Stimulated activated CD4-positive, alpha-beta T cell treated with anti-CD3 and anti-CD28 coated beads, Interleukin-1b, Interleukin-23, amount 100 ng/mL, for 24 hours (primary cell): ENCODE measurements at places on chromosomes 12 and 14.

DNA sequence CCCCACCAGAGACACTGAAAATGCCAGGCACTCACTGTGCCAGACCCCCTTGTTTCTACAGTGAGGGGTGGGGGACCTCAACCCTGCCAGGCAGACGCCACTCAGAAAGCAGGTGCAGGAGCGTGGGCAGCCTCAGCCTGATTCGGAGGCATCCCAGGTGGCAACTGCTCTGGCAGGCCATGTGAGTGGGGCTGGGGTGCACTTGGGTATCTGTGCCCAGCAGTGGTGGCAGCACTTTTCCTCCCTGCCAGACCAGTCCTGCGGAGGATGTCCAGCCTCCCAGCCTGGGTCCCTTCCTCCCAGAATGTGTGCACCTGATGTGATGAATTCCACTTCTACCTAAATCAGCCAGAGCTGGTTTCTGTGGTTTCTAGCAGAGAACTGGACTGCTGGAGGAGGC, 13.4 kb upstream of the TTC7B start:
- no peak for DNase-seq

DNA sequence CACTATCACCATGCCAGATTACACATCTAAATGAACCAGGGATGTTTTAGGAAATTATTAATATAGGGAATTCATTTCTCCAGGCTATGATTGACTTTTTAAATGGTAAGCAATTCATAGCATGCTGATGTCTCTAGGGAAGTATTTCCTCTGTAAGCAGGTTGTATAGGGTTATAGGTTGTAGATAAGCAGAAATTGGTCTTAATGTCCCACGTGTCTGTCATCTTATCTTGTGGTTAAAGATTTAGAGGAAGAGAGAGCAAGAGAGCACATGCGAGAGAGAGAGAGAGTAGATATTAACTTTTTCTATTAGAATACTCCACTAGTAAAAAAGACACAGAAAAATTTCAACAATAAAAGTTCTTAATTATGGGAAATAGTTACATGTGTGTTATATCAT, 32.6 kb downstream of the TRHDE start:
- no peak for DNase-seq

- no peak for DNase-seq
These were observed 2.1 kb downstream of the ITGA5 start for GRCh38 chr12:54416687-54417603.

- no peak for DNase-seq
These were observed 21.8 kb downstream of the MGAT4C start for GRCh38 chr12:86234316-86234855.

DNA sequence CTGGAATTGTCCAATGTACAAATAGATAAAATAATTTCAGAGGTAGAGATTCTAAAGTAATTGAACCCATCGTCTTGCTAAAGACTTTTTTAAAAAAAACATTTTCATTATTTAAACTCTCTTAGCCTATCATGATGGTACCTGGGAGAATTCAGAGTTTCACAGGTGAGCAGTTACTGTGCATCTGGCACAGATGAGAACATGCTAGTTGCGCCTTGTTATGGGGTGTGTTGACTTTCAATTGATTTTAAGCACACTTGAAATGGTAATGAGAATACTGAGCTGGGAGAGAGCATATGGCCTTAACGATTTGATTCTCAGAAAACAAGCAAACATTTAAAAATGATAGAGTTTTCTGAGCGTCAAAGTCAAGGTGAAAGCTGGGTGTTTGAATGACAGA, 66.6 kb downstream of the FLRT2 start:
- no peak for DNase-seq

DNA sequence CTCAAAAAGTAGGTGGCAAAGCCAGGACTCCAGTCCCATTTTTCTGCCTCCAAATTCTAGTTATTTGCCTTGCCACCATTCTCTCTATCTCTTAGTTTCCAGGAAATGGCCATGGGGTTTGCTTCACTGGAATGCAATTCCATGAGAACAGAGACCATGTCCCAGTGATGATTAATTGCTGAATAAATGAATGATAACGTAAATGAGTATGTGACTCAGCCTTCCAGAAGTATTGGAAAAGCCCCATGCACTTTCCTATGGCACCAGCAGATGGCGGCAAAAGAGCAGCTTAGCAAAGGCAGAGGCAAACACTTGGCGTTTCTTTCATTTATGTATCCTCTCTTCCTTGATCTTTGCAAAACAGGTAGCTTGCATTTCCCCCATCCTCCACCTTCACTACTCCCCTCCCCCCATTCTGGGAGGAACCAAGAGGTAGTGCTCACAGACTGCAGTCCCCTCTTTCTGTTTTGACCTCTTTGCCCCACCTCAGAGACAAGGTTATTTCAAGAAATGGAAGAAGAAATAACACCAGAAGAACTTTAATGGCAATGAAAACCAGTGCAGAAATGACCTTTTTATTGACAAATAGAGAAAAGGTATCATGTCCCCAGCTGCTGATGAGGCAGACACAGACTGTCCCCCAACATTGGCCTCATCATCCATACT, 21.3 kb downstream of the TBX3 start:
- DNase-seq: peak; percentile 37

DNA sequence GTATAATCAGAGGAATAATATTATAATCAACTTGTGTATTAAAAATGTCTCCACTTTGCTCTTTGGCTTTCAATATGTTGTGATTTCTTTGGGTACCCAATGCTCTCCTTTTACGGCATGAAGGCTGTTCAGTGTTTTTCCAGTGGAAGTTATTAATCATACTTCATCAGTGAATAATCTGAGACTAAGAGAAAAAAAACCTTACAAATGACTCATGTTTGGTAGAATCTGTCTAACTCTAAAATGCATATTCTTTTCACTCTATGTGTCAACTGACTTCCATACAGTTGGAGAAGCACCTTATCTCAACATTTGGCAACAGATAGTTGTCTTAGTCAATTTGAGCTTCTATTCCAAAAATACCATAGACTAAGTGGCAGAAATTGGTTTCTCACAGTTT, 82.2 kb downstream of the PTPRO start:
- DNase-seq: no peak

DNA sequence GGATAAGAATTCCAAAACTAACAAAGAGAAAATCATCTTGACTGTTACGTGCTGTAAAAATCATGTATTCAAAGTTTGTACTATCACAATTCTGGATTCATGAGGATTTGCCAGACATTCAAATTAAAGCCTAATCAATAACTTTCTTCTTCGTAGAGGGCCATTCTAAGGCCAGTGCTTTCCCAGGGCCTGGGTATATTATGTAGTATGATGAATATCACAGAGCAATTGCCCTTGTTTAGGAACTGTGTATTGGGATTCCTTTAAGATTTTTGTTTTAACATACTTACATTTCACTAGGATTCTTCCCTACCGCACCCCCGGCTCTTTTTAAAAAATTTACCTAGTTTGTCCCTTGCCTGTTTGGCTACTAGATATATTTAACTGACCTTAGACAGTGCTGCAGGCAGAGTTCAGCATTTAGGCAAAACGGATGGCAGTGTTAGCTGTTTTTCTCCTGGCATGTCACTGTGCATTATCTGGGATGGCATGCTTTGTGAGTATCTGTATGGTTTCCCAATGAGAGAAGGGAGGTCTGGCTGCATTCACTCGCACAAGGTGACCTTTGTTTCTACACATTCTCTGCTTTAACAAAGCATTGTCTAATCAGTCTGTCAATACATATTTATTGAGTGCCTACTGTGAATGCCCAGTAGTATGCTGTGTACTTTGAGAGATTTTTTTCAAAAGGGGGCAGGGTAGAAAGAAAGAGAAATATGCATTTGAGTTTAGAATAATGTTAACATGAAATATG, 63.3 kb downstream of the ERC1 start:
- DNase-seq: no peak

DNA sequence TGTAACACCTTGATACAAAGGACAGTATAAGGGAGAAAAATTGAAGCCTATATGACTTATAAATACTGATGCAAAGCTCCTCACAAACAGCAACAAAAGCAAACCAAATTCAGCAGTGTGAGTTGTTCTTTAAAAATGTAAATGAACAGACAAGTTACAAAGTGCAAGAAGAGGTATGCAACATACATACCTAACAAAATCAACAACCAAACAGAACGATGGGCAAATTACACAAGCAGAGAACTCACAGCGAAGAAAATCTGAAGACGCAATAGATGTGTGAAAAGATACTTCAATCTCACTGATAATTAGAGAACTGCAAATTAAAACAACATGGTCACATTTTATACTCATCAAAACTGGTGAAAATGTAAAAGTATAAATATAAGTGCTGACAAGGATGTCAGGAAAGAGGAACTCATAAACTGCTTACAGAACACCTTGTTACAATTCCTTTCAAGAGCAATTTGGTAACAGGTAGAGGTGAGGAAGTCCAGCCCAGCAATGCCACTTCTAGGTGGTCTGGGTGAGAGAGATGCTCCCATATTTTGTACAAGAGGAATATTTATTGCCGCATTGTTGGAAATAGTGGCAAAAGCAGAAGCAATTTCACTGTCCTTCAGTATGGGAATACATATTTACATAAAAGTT, 47.3 kb downstream of the CORO1C start:
- no peak for DNase-seq

GRCh38 chr14:48805315-48805714, 780.9 kb downstream of the RPS29 start:
- no peak for DNase-seq

DNA sequence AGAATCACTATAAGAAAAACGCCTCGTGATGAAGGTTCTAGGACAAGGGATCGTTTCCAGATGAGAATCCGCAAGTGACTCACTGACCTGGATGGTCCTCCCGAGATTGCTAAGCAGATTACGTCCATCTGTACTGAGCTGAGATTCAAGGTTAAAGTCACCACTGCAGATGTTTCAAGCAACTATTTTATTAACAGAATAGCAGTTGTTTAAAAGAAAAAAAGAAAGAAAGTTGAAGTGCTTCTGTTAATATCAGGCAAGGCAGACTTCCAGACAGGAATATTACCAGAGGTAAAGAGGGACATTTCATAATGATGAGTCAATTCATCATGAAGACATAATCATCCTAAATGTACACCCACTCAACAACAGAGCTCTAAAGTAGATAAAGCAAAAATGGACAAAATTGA, 17.9 kb downstream of the PXN start:
- no peak for DNase-seq

- DNase-seq: no peak
These were observed 280.8 kb downstream of the ATXN7L3B start for GRCh38 chr12:74818412-74818811.

GRCh38 chr14:102230481-102231210, 74.3 kb downstream of the MOK start:
- DNase-seq: no peak

- no peak for DNase-seq
These were observed 10.9 kb upstream of the TFCP2 start for GRCh38 chr12:51183816-51184215.

- no peak for DNase-seq
These were observed 703.6 kb upstream of the FLRT2 start for GRCh38 chr14:84826294-84826693.

- DNase-seq: no peak
These were observed 14.3 kb downstream of the PPP2R5C start for GRCh38 chr14:101775826-101776225.

DNA sequence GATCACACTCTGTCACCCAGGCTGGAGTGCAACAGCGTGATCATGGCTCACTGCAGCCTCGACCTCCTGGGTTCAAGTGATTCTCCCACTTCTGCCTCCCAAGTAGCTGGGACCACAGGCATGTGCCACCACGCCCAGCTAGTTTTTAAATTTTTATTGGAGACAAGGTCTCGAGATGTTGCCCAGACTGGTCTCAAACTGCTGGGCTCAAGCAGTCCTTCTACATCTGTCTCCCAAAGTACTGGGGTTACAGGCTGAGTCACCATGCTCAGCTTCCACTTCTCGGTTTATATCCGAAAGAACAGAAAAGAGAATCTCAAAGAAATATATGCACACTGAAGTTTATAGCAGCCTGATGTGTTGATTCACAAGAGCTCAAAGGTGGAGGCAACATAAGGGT, 107.5 kb downstream of the SCARB1 start:
- DNase-seq: no peak

GRCh38 chr12:59850268-59850667, 254.4 kb downstream of the SLC16A7 start:
- DNase-seq: no peak

- DNase-seq: peak; percentile 7
These were observed 64.9 kb upstream of the GALNT9 start for GRCh38 chr12:132393991-132394949.

GRCh38 chr14:36281309-36281708, 39.1 kb downstream of the MBIP start:
- DNase-seq: no peak

- no peak for DNase-seq
These were observed at the start of gene ARHGEF40 for GRCh38 chr14:21070083-21070609. Gene ARHGEF40 (plus strand): TSS chr14:21070304. CDS start chr14:21070397, 93 bp downstream.

GRCh38 chr14:105414456-105415371, 4.9 kb upstream of the MTA1 start:
- peak; percentile 35 for DNase-seq

DNA sequence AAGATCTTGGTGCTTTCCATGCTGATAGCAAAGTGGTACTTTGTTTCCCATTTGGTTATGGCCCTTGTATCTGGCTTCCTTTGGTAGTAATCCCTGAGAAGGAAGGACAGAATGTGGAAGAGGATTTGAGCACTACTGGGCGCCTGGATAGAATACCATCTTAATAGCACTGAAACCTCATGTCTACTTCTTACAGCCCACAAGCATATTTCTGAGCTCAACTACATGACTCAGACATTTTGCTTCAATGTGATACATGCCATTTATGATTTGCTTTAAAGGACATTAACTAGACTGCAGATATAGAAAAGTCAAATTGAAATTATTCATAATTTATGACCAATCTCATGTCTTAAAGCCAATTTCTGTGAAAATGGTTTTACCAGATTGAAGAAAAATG, 80.4 kb downstream of the LIN7A start:
- DNase-seq: no peak

DNA sequence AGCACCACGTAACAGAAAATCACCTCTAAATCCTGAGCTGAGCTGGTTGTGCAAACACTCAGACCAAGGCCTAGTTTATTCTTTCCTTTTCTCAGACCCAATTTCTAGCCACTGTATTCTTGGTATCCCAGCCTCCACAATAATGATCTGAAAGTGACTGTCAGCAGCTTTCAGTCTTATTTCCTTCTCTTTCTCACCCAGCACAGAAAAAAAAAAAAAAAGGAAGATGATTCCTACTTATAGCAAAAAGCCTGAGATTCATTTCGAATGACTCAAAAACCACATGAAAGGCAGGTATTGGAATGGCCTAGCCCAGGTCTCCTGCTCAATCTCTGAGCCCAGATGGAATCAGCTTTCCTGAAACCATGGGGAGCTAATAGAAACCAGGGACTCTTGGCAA, 298.6 kb upstream of the PPFIA2 start:
- no peak for DNase-seq

DNA sequence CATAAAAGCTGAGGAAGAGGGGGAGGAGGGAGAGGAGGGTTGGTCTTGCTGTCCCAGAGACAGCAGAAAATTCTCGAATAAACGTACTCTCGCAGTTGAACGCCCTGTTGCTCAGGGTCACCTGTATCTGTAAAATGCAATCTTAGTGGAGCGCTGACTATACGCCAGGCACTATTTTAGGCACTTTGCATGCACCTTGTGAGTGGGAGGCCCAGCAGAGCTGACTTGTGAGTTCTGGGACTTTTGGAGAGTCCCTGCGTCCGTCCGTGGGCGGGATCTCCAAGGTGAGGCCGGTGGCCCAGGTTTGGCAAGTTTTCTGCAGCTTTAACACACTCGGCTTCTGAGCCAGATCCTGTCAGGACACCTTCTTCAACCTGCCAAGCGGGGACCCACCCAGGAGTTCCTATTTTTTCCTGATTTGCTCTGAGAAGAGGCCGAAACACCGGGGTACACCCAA, 32.5 kb upstream of the PLEKHG6 start:
- DNase-seq: peak; percentile 46
